ENCODE measurements at places on chromosomes 2 and 18.

GRCh38 chr2:176483901-176484568, 214.8 kb downstream of the MTX2 start:
- no peaks in the 10 kb centered on the region for H3K4me1 ChIP-seq
- H3K27ac ChIP-seq = no peak overlapping the region
- no peak for DNase-seq
- H3K36me3 ChIP-seq = no peaks in the 10 kb centered on the region

GRCh38 chr2:73268830-73269685, 15.2 kb downstream of the FBXO41 start:
- peaks cover 73% of the 10 kb centered on the region for H3K27me3 ChIP-seq
- no peaks in the 10 kb centered on the region for H3K36me3 ChIP-seq
- no peak overlapping the region for H3K27ac ChIP-seq
- peaks cover 10% of the 10 kb centered on the region for H3K4me1 ChIP-seq
- DNase-seq = no peak

DNA sequence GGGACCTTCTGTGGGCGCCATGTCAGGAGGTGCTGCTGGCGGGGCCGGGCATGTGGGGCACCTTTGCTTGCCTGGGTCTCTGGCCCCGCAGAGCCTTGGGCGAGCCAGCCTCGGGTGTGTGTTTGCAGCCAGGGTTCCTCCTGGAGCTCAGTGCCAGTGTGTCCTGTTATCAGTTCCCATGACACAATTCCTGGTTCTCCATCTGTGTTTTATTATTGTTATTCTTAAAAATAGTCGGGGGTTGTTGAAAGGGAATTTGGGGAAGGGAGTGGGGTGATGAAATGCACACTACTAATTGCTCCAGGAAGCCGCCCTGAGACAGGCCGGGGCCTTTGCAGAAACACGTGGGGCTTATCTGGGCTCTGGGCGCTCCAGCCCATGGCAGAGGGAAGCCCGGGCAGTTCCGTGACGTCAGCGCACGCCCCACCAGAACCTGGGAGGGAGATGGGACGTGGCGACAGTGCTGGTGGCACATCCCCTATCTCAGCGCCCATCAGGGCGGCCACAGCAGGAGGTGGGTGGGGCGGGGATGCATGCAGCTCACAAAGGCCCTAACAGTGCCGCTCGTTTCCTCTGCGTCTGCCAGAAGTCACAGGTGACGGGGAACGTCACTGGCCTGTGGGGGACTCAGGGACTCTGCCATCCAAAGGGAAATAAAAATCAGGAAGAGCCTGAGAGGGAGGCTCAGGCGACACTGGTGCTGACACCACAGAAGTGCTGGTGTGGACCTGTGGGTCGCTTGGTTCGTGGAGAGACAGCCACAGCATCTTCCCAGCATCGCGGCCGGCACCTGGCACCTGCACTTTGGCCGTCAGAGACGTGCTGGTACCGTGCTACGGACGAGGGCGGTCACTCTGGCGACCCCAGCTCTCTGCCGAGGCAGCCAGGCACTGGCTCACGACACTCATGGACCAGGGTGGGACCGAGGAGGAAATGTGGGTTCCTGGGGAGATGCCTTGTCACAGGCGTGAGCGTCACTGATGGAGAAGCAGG, 131.0 kb downstream of the NFATC1 start:
- no peaks in the 10 kb centered on the region for H3K36me3 ChIP-seq
- DNase-seq = no peak
- no peak overlapping the region for H3K27ac ChIP-seq
- peaks cover 28% of the 10 kb centered on the region for H3K27me3 ChIP-seq
- H3K4me1 ChIP-seq = peaks cover 12% of the 10 kb centered on the region

- DNase-seq = no peak
- no peak overlapping the region for H3K27ac ChIP-seq
- peaks cover 41% of the 10 kb centered on the region for H3K27me3 ChIP-seq
- H3K36me3 ChIP-seq = no peaks in the 10 kb centered on the region
- no peak overlapping the region for H3K4me3 ChIP-seq
- H3K4me1 ChIP-seq = no peaks in the 10 kb centered on the region
Measured at GRCh38 chr2:218074031-218074430, 5.0 kb downstream of the RUFY4 start.

DNA sequence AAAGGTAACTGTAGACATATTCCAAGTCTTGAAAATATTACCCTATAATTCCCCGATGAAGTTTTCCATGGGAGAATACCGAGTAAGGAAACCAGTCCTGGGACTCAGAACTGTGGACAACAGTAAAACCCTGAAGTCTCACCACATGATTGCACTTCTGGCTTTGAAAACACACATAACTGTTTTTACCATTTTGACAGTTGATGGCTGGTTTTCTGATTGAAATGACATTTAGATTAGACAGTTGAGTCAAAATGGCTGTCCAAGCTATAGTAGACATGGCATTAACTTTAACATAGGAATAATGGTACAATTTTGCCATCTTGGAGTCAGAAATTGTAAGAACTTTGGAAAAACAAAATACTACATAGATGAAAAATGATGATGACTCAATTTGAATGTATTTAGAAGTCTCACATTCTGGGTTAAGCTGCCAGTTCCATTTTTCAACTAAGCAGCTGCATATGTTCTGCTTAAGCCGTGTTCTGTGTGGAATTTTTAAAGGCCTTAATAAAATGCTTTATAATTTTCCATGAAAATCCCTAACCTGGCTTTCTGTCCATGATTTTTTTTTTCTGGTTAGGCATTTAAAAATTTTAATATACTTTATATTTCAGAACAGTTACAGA, 38.3 kb upstream of the WIPF1 start:
- H3K4me1 ChIP-seq = peaks cover 25% of the 10 kb centered on the region
- no peaks in the 10 kb centered on the region for H3K27me3 ChIP-seq
- no peak for DNase-seq
- no peak overlapping the region for H3K4me3 ChIP-seq

DNA sequence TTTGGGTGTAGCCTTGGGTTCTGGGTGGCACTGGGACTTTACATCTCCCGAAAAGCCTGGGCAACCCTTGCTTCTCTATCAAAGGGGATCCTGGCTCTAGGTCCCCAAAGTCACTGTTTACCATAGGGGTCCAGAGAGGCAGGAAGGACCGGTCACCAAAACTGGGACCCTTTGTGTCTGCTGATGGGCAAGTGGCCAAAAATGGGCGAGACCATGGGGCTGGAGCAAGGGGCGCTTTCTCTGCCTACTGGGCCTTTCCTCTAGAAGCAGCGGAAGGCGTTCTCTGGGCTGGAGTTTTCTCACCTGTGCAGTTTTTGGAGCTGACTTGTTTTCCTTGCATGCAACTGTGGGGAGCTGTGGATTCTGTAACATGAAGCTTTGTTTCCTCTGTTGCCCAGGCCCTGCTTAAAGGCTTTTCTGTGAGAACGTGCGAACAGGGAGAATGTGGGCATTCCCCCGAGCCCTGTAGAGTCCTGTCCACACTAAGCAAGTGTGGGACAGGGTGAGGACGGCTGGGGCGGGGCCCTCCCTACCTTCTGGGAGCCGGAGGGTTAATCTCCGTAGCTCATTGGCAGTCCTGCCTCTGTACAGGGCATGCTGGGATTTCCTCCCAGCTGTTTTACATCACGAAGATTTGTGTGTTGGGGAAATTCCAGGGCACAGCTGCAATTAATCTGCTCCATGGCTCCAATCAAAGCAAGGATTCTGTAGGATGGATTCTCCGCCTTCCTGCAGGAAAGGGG, 50.2 kb downstream of the TGOLN2 start:
- no peak overlapping the region for H3K4me3 ChIP-seq
- H3K4me1 ChIP-seq = peaks cover 53% of the 10 kb centered on the region
- DNase-seq = peak; percentile 74
- H3K36me3 ChIP-seq = no peaks in the 10 kb centered on the region
- no peaks in the 10 kb centered on the region for H3K27me3 ChIP-seq
